Fibroblast of skin of back (primary cell): ENCODE measurements at places on chromosomes 4 and X.
A peak's percentile ranks its signal among the peaks of the same experiment; 100 is the strongest.

GRCh38 chrX:148893395-148893794 lies 393.0 kb downstream of the AFF2 start:
- no peak for DNase-seq

DNA sequence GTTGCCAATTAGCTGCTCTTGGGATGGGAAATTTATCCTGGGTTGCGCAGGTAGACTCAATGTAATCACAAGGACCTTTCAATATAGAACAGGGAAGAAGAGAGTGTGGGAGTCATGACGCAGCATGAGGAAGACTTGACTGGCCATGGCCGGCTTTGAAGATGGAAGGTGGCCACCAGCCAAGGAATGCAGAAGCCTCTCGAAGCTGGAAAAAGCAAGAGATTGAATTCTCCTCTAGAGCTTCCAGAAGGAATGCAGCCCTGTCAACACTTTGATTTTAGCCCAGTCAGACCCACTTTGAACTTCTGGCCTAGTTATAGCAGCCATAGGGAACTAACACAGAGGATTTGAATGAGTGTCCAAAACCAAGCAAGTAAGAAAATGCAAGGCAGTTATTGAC lies 14.7 kb upstream of the SH3KBP1 start:
- DNase-seq = no peak

DNA sequence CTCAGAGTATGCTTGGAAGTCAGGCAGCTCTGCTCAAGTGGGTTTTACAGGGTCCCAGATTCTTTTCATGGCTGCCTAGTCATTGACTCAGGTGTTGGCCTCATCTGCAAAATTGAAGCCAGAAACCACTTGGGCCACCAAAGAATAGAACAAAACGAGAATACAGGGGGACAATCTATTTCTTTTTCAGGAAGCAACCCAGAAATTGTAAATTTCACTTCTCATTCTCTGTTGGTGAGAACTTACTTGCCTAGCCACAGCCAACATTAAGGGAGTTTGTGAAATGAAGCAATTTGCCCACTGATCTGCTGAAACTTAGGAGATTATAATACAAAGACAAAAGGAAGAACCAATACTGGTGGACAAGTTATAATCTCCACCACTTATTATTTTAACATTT lies 8.6 kb upstream of the TKTL2 start:
- DNase-seq = no peak

GRCh38 chr4:40423735-40424134 lies 88.6 kb downstream of the CHRNA9 start:
- DNase-seq = peak; percentile 15

DNA sequence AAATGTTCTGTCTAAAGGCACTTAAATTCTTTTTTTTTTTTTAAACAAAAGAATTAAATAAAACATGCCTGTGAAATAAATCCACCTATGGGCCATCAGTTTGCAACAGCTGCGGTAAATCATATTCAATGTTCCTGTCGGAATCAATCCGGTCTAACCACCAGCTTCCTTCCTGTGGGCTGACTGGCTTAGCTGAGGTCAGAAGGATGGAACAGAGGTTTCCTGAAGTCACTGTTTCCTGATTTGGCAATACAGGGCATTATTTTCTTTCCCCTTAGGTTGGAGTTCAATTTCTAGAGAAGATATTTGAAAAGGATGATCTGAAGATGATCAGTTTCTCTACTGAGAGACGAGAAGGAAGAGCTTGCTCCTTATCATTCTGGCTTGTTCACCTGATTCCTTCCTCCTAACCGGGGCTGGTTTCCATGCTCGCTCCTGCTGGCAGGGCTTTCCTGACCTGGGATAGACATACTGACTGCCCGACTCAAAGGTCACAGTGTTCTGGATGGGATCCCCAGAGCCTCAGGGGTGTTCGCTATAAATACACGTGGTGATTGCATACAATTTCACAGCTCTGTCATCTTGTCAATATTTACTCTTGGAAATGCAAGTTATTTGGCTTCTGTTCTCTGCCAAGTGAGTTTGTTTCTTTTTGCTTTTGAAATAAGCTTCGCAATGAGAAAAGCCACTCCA lies 21.7 kb downstream of the PDLIM3 start:
- no peak for DNase-seq

DNA sequence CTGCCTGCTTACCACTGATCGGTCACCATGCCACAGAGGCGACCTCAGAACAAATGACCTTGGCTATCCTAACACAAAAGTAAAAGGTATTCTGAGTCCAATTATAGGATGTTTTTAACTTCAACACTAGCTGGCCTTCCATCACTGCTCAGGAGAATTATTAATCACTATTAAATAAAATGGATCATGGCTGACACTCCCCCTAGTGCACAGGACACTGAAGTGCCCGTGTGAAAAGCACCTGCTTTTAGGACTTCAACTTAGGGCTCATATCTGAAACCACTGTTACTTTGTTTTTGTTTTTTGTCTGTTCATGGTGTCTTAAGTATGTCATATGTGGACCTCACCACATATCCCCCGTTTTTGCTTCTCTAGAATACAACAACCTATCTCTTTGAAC lies 33.9 kb downstream of the STX18 start:
- DNase-seq = no peak

DNA sequence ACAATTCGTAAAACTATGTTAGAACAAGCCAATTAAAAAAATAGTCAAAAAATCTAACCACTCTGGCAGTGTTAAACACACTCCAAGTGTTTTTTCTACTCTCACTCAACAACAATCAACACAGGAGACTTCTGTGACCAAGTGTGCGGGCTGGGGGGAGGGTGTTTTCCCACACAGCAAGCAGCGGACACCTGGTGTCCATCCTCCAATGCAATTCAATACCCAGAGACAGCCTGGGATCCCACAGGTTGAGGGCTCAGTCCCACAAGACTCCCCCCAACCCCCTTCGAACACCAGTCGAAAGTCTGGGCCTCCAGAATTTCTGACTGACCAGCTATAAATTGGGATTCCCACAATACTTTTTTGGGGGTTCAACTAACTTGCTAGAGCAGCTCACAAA lies 8.3 kb upstream of the PIM2 start:
- no peak for DNase-seq

GRCh38 chr4:158442736-158443135 lies 78.9 kb upstream of the RXFP1 start:
- no peak for DNase-seq
